ENCODE measurements at places on chromosomes 7 and 10. TPM values are rescaled to one million over a fixed set of nuclear protein-coding genes. Genes with fewer than 3 reads are reported as not detected.
A peak's percentile ranks its signal among the peaks of the same experiment; 100 is the strongest.

DNA sequence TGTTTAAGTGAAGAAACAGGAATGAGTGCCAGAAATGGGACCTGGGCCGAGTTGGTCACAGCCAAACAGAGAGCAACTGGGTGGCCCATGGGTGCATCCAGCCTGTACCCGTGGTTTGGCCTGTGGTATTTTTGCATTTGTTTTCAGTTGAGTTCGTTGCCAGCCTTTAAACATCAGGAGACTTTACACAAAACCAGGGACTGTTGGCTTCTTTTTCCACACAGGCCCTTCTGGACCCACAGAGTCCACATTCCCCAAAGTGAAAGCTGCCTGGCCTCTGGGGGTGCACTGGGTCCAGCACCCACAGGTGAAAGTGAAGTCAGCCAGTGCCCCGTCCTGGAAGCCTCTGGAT lies 54.1 kb upstream of the TNS3 start:
- H3K27ac ChIP-seq = peak overlapping the region; percentile 19
- no peaks in the 10 kb centered on the region for H3K27me3 ChIP-seq
- no peak overlapping the region for H3K4me3 ChIP-seq
- H3K36me3 ChIP-seq = no peaks in the 10 kb centered on the region
- no peak for DNase-seq

DNA sequence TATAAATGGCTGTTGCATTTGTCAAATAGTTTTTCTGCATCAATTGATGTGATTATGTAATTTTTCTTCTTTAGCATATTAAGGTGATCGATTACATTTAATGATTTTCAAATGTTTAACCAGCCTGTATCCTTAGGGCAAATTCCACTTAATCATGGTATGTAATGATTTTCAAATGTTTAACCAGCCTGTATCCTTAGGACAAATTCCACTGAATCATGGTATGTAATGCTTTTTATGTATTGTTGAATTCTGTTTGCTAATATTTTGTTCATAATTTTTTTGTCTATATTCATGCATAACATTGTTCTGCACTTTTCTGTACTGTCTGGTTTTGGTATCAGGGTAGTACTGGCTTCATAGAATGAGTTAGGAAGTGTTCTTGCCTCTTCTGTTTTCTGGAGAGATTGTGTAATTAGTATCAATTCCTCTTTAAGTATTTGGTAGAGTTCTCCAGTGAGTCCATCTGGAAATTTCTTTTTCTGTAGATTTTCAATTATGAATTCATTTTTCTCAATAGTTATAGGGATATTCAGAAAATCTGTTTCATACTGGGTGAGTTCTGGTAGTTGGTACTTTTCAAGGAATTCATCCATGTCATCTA lies 393.2 kb upstream of the FOXK1 start:
- H3K36me3 ChIP-seq = no peaks in the 10 kb centered on the region
- H3K27ac ChIP-seq = no peak overlapping the region
- H3K27me3 ChIP-seq = no peaks in the 10 kb centered on the region
- no peak overlapping the region for H3K4me3 ChIP-seq
- no peak for DNase-seq
- H3K4me1 ChIP-seq = no peaks in the 10 kb centered on the region

- peak overlapping the region; percentile 84 for H3K27ac ChIP-seq
- no peak for DNase-seq
- no peaks in the 10 kb centered on the region for H3K27me3 ChIP-seq
- H3K36me3 ChIP-seq = no peaks in the 10 kb centered on the region
- no peak overlapping the region for H3K4me3 ChIP-seq
Measured at GRCh38 chr10:19922236-19922963, 106.2 kb downstream of the PLXDC2 start.

DNA sequence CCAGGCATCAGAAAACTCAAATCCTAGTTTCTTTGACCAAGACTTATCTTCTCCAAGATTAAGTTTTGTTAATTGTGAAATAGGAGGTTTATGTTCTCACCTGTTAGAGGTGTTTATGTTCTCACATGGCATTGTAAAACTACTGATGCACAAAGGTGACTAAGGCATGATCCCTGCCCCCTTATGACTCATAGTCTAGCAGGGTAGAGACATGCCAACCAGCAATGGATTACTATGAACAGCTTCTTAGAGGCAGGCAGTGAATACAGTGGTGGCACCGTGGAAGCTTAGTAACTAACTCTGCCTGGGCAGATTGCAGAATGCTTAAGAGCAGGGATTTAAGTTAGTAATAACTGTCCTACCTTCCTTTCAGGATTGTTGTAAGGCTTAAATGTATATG lies 400.9 kb downstream of the SORCS3 start:
- H3K36me3 ChIP-seq = no peaks in the 10 kb centered on the region
- no peak overlapping the region for H3K4me3 ChIP-seq
- DNase-seq = no peak

- no peaks in the 10 kb centered on the region for H3K4me1 ChIP-seq
- H3K4me3 ChIP-seq = no peak overlapping the region
- H3K27ac ChIP-seq = no peak overlapping the region
- no peak for DNase-seq
Measured at GRCh38 chr10:59366290-59366689, 3.9 kb upstream of the FAM13C start.

- DNase-seq = no peak
- H3K27ac ChIP-seq = no peak overlapping the region
- H3K27me3 ChIP-seq = no peaks in the 10 kb centered on the region
- no peak overlapping the region for H3K4me3 ChIP-seq
- no peaks in the 10 kb centered on the region for H3K4me1 ChIP-seq
- H3K36me3 ChIP-seq = no peaks in the 10 kb centered on the region
Measured at GRCh38 chr10:17340144-17340829, 112.2 kb downstream of the VIM start.

- no peaks in the 10 kb centered on the region for H3K4me1 ChIP-seq
- H3K27ac ChIP-seq = no peak overlapping the region
- no peak overlapping the region for H3K4me3 ChIP-seq
- peak; percentile 51 for DNase-seq
- H3K36me3 ChIP-seq = no peaks in the 10 kb centered on the region
Measured at GRCh38 chr7:1716263-1717094, 46.4 kb downstream of the ELFN1 start.

- H3K36me3 ChIP-seq = peaks cover 49% of the 10 kb centered on the region
- no peak for DNase-seq
- no peaks in the 10 kb centered on the region for H3K27me3 ChIP-seq
- no peaks in the 10 kb centered on the region for H3K4me1 ChIP-seq
Measured at GRCh38 chr7:131438969-131439368, 111.3 kb downstream of the MKLN1 start.

DNA sequence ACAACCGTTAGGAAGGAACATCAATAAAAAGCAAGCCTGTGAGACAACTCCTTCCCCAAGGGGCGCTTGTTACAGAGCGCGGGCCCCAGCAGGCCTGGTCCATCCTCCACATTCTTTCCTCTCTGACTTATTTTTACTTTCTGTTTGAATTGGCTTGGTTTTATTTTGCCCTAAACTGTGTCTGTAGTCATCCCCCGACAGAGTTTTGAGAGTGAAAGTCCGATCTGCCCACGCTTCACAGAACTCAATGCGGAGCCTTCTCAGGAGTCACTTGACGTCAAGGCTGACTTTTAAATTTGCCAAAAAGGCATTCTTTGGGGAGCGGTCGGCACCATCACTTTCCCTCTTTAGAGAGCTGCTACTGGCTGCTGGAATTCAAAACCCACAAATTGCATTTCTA lies 150.1 kb upstream of the KLF6 start:
- H3K27me3 ChIP-seq = no peaks in the 10 kb centered on the region
- no peaks in the 10 kb centered on the region for H3K36me3 ChIP-seq
- peak overlapping the region; percentile 7 for H3K27ac ChIP-seq
- no peak overlapping the region for H3K4me3 ChIP-seq

ZNF239 gene
- 2.3 TPM for total RNA-seq

MKX gene
- 1.3 TPM for total RNA-seq

PDE6C gene
- not detected for total RNA-seq

SEMA3C gene
- total RNA-seq = 58.0 TPM

CPXM2 gene
- 6.5 TPM for total RNA-seq

DPCD gene
- 13.5 TPM for total RNA-seq

Measured in left lung (tissue), 14 donors.